Adipocyte (in vitro differentiated cells): ENCODE measurements at places on chromosomes 5 and 9.

DNA sequence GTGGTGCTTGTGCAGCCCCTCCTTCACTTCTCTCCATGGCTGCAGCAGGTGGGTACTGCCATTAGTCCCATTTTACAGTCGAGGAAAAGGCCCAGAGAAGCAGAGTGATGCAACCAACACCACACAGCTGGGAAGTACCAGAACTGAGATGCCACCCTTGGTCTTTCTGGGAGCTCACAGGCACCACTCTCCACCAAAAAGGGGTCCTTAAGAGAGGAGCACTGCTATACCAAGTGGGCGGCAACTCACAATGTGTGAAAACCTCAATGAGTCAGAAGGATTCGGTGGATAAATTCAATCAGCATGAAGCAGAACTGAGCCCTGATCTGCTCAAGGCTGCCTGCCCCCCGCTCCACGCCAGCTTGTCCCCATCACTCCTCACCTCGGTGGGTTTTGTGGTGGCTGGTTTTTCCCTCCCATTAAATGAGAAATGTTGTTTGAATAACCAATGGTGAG is 213.7 kb downstream of the FSTL4 start:
- DNase-seq, result no peak

DNA sequence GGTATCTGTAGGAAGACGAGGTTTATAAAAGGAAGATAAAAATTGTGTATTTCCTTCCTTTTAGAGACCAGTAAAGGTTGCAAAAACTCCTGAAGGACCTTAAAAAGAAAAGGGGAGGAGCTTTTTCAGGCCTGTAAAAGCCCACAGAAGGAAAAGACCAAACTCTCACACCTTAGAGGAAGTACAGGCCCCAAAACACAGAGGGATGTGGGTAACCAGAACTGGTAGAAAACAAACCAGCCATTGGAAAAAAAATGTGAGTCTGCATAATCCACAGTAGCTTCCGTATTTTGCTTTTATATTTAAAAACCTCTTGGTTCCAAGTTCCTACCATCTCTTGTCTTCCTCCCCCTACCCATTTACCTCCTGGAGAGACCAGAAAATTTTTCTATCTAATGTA is 8.5 kb downstream of the GIN1 start:
- DNase-seq, result no peak

DNA sequence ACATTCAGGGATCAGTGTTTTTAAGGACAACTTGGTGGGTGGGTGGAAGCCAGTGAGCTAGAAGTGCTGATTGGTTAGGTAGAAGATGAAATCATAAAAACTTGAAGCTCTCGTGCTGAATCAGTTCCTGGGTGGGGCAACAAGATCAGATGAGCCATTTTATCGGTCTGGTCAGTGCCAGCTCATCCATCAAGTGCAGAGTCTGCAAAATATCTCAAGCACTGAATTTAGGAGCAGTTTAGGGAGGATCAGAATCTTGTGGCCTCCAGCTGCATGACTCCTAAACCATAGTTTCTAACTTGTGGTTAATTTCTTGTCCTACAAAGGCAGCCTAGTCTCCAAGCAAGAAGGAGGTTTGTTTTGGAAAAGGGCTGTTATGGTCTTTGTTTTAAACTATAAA is 166.4 kb downstream of the FAM170A start:
- DNase-seq, result no peak

- no peak for DNase-seq
These were observed 75.0 kb downstream of the WNK2 start for GRCh38 chr9:93258818-93259489.

- no peak for DNase-seq
These were observed 353.4 kb downstream of the TLE1 start for GRCh38 chr9:81335879-81336421.

GRCh38 chr9:93651521-93651950 is 75.2 kb downstream of the PHF2 start:
- DNase-seq, result no peak

DNA sequence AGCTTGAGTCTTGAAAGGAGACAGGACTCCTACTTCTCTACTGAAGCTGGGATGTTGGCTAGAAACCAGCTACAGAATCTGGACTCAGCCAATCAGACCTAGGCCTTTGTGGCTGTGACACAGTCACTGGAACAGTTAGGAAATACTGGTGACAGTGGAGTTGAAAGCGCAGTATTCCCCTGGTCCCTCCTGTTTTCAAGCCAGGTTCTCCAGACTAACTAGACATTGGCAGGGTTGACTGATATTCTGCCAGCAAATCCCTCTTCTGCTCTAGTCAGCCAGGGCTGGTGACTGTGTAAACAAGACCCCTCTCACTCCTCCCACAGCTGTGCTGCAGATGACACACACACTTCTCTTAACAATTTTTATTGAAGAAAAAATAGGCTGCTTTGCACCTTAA is 8.7 kb downstream of the SHROOM1 start:
- peak; percentile 23 for DNase-seq

- DNase-seq, result peak; percentile 67
These were observed 5.6 kb downstream of the PTCD2 start for GRCh38 chr5:72325566-72326305.

GRCh38 chr5:173302546-173303155 is 25.6 kb downstream of the STC2 start:
- DNase-seq, result peak; percentile 82

GRCh38 chr9:7186175-7186574 is 428.4 kb downstream of the KDM4C start:
- no peak for DNase-seq

- no peak for DNase-seq
These were observed 1.5 kb downstream of the FCHO2 start for GRCh38 chr5:72957337-72957736.

DNA sequence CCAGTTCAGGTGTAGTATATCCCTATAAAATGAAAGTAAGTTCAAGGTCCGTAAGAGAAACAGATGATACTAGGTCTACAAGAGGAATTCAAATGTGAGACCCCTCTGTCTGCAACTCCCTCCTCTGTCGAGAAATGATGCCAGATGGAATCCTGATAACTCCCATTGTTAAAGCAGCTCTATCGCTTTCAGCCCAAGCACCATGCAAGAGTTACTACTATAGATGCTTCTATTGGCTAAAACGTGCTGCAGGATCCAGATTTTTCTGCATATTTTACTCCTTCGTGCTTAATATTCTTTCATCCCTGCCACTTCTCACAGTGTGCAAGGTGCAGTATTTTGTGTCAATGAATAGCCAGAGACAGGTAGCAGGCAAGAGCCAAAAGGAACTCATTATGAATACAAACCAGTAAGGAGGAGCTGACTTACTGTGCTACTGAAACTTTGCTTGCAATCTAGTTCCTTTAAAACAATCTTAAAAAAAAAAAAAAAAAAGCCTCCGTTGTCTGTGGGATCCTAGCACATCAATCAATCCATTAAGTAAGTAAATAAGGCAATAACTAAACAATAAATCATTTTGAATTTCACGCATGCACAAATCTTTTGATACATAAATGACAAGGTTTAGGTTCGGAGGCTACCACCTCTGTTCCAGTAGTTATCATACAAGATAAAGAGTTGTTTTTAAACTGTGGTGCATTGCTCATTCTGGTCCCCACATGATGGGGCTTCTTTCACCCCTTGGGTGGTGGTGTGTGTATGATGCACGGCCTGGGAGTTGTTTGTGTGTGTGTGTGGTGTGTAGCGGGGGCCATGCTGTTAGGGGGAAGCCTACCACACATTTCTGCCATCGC is 151.1 kb upstream of the MPDZ start:
- DNase-seq, result no peak

GRCh38 chr5:143041461-143041860 is 271.3 kb downstream of the ARHGAP26 start:
- DNase-seq, result no peak

- DNase-seq, result no peak
These were observed 68.2 kb upstream of the STC2 start for GRCh38 chr5:173396311-173396993.

GRCh38 chr5:135553688-135554462 is 18.1 kb upstream of the NEUROG1 start:
- DNase-seq, result peak; percentile 36

- no peak for DNase-seq
These were observed 12.9 kb downstream of the GLDC start for GRCh38 chr9:6632516-6633183.

- peak; percentile 66 for DNase-seq
These were observed 535 bp downstream of the JMY start for GRCh38 chr5:79236362-79236969.

- no peak for DNase-seq
These were observed 14.7 kb upstream of the TMEM174 start for GRCh38 chr5:73158313-73158712.

DNA sequence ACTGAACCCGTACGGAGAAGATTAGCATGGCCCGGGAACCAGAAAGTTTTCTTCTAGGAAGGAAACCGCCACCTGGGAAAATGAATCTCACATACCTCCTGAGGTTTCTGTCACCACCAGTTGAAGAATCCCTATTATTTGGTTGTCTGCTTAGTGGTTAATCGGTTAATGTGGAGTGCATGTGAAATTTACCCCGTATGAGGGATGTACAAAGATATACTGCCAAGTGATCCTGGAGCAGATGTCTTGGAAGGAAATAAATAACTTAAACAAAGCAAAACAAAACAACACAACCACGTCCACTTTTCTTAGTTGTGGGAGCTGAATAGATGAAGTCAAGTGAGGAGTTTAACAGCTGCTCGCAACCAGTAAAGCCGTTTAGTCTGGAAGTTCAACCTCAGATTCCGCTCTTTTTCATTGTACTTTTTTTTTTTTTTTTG is 3.8 kb downstream of the DMRT2 start:
- no peak for DNase-seq

DNA sequence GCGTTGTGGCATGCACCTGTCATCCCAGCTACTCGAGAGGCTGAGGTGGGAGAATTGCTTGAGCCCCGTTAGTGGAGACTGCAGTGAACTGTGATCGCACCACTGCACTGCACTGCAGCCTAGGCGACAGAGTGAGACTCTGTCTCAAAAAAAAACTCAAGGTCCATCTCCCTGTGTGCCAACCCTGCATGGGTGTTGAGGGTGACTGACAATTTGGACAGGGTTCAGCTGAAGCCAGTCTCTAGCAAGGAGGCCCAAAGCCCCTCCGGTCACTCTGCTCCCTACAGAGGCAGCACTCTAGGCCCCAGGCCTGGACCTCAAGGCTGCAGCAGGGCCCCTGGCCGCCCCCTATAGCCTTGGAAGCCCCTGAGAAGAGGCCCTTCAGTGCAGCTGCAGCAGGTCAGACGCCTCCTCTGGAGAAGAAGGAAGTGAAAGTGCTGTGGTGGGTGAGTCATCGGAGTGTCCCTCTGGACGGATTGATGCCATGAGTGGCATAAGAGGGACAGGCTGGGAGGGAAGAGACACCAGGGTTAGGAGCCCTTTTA is 39.2 kb upstream of the NEK6 start:
- DNase-seq, result peak; percentile 51

DNA sequence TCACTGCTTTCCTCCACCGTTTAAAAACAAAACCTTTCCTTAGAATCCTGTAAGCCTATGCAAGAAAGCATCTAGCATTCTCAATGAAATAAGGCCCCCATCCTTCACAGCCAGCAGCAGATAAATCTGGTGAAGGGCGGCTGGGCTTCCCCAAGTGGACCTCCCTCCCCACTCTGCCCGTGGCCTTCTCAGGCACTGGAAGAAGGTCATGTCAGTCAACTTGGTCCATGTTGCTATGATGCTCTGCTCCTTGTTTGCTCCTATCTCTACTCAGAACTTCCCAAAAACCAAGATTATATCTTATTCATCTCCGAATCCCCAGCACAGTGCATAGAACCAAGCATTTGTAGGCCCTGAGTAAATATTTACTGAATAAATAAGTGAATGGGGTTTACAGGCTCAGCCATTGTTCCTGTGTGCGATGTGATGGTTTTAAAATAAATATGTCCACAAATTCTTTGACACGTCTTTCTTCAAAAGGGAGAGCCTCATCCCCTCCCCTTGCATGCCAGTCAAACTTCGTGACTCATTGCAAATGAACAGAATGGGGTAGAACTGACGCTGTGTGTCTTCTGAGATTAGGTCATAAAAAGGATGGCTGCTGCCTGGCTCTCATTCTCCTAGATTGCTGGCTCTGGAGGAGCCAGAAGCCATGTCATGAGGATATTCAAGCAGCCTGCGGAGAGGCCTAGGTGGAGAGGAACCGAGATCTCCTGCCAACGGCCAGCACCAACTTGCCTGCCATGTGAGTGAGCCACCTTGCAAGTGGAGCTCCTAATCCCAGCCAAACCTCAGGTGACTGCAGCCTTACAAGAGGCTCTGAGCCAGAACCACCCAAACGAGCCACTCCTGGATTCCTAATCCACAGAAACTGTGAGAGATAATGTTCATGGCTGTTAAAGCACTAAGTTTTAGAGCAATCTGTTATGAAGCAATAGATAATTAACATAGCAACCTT is 70.5 kb downstream of the MED27 start:
- no peak for DNase-seq

- DNase-seq, result peak; percentile 68
These were observed 42.9 kb downstream of the PDCD1LG2 start for GRCh38 chr9:5553211-5553610.

DNA sequence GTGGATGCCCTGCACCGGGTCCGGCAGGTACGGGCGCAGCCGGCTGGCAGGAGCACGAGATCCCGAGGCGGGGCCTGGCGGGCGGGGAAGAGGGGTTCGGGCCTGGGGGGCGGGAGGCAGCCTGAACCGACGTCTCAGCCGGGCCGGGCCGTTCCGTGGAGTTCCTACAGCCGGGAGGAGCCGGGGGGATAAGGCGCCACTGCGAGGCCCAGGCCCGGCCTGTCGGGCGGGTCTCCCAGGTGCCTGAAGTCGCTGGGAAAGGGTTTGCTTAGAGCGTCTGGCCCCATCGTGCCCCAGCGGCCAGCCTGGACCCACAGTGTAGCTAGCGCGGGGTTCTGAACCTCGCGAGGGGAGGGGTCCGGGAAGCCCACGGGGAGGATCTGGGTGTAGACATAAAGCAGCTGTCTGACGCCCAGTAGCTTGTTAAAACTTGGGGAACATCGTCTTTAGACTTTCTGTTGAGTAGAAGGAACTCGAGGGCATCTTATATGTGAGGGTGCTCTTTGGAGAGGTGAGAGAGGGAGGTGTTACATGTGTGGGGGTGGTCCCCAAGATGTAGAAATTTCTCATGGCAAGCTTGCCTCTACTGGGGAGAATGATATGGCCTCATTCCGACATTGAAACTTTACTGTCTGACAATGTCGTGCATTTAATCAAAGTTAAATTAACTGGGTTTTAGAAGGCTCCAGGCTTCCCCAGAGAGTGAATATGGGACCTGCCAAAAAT is 524 bp downstream of the FUBP3 start:
- DNase-seq, result peak; percentile 53
